ENCODE measurements at places on chromosomes 7 and 10. TPM values are rescaled to one million over a fixed set of nuclear protein-coding genes. Genes with fewer than 3 reads are reported as not detected.

DNA sequence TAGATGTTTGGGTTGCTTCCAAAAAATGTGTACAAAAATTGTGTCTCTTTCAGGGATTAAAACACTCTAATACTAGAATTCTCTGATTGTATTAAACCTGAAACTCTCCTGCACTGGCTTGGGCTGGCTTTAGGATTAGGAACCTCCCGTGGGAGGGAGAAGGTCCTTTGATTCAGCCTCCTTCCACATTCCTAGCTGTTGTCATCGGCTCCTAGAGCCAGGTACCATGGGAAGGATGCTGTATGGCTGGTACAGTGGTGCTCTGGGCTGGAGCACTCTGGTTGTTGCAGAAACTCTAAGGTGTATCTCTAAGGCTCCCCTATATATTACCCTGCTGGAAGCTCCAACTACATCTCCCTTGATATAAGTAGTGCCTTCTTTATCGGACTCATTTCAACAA is 245.2 kb upstream of the FOXK1 start:
- no peak for DNase-seq

DNA sequence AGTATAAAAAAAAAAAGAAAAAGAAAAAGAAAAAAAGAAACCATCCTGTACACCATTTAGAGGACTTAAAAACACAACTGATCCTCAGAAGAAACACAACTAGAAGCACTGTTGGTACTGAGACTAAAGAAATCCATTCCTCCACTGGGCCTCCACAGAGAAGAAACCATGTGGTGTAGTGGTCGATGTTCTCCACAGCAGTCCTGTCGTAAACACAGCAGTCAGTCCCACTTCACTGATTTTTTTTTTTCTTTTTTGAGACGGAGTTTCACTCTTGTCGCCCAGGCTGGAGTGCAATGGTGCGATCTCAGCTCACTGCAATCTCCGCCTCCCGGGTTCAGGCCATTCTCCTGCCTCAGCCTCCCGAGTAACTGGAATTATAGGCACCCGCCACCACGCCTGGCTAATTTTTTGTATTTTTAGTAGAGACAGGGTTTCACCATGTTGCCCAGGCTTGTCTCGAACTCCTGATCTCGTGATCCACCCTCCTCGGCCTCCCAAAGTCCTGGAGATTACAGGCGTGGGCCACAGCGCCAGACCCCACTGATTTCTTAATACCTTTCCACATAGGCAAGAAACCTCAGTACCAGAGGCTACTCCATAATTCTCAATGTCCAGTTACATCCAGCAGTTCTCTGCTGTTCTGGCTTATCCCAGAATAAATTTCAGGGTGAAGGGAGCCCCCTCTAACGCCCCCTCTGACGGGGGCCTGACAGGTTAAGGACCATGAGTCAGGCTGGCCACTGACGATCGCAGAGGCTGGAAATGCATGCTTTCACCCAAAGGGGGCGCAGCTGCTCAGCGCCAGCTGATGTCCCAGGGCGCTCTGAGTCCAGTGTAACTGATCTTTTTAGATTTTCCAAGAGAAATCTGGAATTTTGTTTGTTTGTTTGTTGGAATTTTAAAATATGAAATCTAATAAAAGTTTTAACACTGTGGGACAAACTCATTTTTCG is 24.8 kb upstream of the FFAR4 start:
- DNase-seq, result peak; percentile 16

DNA sequence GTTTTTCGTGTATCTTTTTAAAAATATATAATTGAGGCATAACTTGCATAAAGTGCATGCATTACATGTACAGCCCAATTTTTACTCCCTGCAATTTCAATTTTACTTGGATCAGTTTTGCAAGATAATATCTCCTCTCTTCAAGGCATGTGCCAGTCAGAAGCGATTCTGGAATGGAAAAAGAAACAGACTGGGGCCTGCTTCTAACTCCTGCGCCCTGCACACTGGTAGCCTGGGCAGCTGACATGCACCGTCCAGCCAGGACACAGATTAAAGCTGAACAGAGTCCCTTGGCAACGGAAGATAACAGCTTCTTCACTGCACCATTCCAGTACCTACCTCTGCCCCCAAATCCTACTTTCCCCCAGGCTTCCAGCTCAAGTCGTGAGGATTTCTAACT is 182.1 kb downstream of the FAM107B start:
- no peak for DNase-seq

DNA sequence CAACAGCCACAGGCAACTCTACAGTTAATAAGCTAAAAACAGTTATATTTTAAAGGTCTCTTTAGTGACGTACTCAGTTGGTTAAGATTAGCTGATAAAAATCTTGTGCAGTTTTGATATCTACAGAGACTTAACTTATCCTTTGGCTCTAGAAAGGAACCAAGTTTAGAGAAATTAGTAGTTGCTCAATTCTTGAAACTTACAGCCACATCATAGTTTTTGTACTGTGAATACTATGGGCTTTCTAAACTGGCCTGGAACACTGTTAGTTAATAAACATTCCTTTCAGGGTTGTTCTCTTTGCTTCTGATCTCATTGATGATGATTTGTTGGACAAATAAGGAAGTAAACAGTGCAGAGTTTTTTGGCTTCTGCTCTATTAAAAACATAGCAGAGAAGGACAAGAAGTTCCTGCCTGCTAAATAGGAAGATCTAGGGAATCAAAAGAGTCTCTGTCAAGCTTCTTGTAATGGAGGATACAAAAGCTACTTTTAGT is 73.1 kb downstream of the MKLN1 start:
- DNase-seq, result no peak

PCDH15 gene
- total RNA-seq, result not detected

- peak; percentile 22 for DNase-seq
Measured at GRCh38 chr10:10418387-10418786, 599.3 kb upstream of the CELF2 start.

- DNase-seq, result peak; percentile 20
Measured at GRCh38 chr7:1368682-1369571, 90.3 kb downstream of the MICALL2 start.

DNA sequence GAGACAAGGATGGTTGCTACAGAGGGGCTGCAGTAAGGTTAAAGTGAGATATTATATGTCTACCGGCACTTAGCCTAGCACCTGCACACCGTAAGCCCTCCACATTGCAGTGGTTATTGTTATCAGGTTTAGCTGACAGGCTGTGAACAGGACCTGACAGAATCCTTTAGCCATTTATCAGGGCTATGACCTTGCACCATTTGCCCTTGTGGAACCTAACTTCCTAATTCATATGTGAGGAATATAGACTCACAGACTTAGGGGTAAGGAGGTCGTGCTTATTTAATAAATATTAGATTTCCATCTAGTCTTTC is 10.1 kb downstream of the NCOA4 start:
- peak; percentile 16 for DNase-seq

TMEM196 gene
- not detected for total RNA-seq
